ENCODE measurements at places on chromosomes 12 and 14. TPM values are rescaled to one million over a fixed set of nuclear protein-coding genes. Genes with fewer than 3 reads are reported as not detected.

CHST11 gene
- total RNA-seq = 22.0 TPM

STON2 gene
- total RNA-seq = 19.2 TPM

RHEBL1 gene
- 1.2 TPM for total RNA-seq

LRRIQ1 gene
- total RNA-seq = 6.5 TPM

CNTN1 gene
- 543 TPM for total RNA-seq

DAO gene
- not detected for total RNA-seq

MANSC1 gene
- total RNA-seq = 2.4 TPM

USP44 gene
- 3.7 TPM for total RNA-seq

MYH6 gene
- not detected for total RNA-seq

SYT1 gene
- total RNA-seq = 174 TPM

KITLG gene
- total RNA-seq = 56.3 TPM

TOX4 gene
- 19.6 TPM for total RNA-seq

RARG gene
- total RNA-seq = 1.6 TPM

TTC6 gene
- total RNA-seq = 0.41 TPM

TCL1A gene
- not detected for total RNA-seq

OTUB2 gene
- 4.9 TPM for total RNA-seq

ESPL1 gene
- 1.2 TPM for total RNA-seq

APOF gene
- total RNA-seq = not detected

SLCO1B3 gene
- total RNA-seq = not detected

DNAAF2 gene
- total RNA-seq = 22.0 TPM

TIMELESS gene
- 2.9 TPM for total RNA-seq

RASSF8 gene
- 19.2 TPM for total RNA-seq

AHNAK2 gene
- total RNA-seq = 20.0 TPM

TMEM132D gene
- total RNA-seq = 4.1 TPM

CACNA1C gene
- total RNA-seq = 20.0 TPM

ZC3H14 gene
- total RNA-seq = 84.8 TPM

PMCH gene
- total RNA-seq = 0.41 TPM

SDR9C7 gene
- total RNA-seq = 0.41 TPM

RNF212B gene
- total RNA-seq = not detected

KIF26A gene
- 13.0 TPM for total RNA-seq

GUCY2C gene
- under 0.01 TPM for total RNA-seq

TAS2R7 gene
- total RNA-seq = 0.41 TPM

PKP2 gene
- total RNA-seq = 7.3 TPM

SVOP gene
- total RNA-seq = 40.8 TPM

TBX3 gene
- 1.6 TPM for total RNA-seq

NAA25 gene
- 29.8 TPM for total RNA-seq

DEPDC4 gene
- 2.4 TPM for total RNA-seq

VEZT gene
- total RNA-seq = 293 TPM

GPRC5D gene
- total RNA-seq = not detected

ANKRD33 gene
- not detected for total RNA-seq

EPYC gene
- total RNA-seq = not detected

PTPRQ gene
- total RNA-seq = 0.82 TPM

STYK1 gene
- 2.9 TPM for total RNA-seq

SIX4 gene
- total RNA-seq = 0.41 TPM

RNASE1 gene
- total RNA-seq = 12.2 TPM

All from frontal cortex (tissue), 4 donors.